ENCODE measurements at places on chromosomes 4 and X. TPM values are rescaled to one million over a fixed set of nuclear protein-coding genes. Genes with fewer than 3 reads are reported as not detected.

The SPANXC gene
- polyA plus RNA-seq, result not detected

The MAGED4B gene
- 2.0 TPM for polyA plus RNA-seq

The RAB9A gene
- 17.3 TPM for polyA plus RNA-seq

The SLC26A1 gene
- 1.3 TPM for polyA plus RNA-seq

The NSUN7 gene
- not detected for polyA plus RNA-seq

The SLC4A4 gene
- 4.2 TPM for polyA plus RNA-seq

The H2BW2 gene
- polyA plus RNA-seq, result not detected

The TAF7L gene
- polyA plus RNA-seq, result not detected

The CXCL1 gene
- polyA plus RNA-seq, result not detected

The PAGE3 gene
- polyA plus RNA-seq, result not detected

The SRPK3 gene
- polyA plus RNA-seq, result not detected

The SHOX gene
- not detected for polyA plus RNA-seq

DNA sequence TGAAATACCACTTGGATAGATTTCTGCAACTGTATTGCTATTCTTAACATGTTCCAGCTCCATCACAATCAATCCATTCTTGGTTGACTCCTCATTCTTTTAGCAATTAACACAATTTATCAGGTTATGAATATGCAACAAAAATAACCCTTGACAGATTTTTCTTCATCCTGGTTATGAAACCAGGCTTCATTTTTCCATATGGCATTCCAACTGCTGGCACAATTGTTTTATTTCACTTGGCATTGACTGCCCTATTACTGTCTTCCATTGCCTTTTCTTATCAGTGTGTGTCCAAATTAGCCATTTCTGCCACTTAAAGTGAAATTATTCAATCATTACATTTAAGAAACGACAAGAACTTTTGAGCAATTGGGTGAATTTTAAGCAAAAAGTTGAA is 388.8 kb upstream of the EPHA5 start:
- no peak for DNase-seq

- no peak for DNase-seq
These were observed 145.2 kb downstream of the PDHA2 start for GRCh38 chr4:95985051-95985450.

GRCh38 chr4:176376032-176376614 is 56.4 kb downstream of the SPCS3 start:
- DNase-seq, result peak; percentile 3

GRCh38 chr4:142615324-142615665 is 230.8 kb downstream of the INPP4B start:
- no peak for DNase-seq

GRCh38 chrX:119698845-119699244 is 5.9 kb upstream of the SEPTIN6 start:
- no peak for DNase-seq

- DNase-seq, result peak; percentile 34
These were observed 404 bp downstream of the PPP2R3B start for GRCh38 chrX:386239-386767.

DNA sequence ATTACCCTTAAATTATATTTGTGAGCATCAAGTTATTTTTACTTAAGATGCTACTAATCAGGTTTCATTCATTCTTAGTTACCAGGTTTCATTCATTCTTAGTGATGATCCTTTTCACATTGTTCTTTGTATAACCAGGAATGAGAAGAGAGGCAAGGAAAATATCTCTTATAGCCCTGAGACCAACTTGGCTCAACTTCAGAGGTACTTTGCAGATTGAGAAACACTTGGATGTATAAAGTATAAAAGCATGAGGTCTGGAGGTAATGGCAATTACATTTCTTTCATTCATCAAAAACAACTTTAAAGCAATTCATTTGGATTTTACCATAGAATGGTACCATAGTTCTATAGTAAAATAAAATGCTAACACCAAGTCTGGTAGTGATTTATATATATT is 231.0 kb downstream of the PRDM5 start:
- no peak for DNase-seq

GRCh38 chr4:185480016-185480732 is 8.6 kb upstream of the CCDC110 start:
- no peak for DNase-seq

DNA sequence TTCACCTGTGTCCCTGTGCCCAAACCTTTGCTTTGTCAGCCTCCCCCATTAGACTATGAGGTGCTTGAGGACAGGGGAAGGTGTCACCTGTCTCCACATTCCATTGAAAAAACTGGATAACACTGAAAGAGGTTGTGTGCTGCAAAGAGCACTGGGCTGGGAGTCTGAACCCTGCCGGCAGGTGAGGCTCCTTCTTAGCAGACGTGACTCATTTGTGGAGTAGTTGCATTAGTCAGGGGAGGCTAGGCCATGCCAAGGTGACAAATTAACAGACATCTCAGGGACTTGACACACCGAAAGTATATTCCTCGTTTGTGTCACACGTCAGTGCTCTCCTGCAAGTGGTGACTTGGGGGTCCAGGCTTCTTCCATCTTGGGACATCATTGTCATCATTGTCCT is 95.9 kb upstream of the STX18 start:
- DNase-seq, result no peak

DNA sequence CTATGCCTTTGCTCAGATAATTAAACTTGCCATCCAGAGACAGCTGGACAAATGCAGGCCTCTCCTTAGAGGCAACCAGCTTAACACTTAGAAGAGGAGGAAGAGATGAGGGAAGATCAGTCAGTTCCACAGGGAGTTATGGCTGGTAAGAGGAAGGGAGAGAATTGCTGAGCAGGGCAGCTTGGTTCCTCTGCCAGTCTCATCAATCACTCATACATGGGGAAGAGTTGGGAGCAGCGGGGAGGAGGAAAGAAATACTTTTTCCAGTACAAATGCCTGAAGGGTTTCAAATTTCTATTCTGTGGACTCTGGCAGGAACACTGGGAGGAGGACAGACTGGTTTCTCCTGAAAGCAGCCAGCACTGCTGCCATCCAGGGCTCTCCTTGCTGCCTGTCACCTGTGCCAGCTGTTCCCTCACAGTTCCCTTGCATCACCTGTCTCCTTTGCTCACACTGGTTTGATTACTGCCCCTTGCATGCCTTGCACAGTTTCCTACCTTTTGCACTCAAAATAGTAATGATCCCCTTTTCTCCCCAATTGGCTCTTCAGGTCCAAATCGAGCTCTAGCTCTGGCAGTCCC is 59.5 kb downstream of the PGRMC2 start:
- no peak for DNase-seq

- no peak for DNase-seq
These were observed 2.6 kb upstream of the DOCK11 start for GRCh38 chrX:118493016-118493415.

DNA sequence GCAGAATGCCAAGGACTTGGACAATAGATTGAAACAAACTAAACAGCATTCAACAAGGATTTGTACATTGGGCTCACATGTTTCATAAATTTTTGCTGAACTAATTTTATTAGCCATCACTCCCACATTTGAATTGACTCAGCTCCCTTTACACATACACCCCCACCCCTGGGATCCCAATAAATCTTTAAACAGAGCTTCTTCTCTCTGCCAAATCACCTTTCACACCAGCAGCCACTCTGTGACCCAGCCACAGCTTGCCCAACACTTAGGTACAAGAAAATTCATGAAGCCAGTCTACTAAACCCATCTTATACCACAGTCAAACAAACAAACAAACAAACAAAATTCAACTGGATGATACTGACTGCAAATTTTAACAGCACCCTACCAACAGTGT is 21.6 kb downstream of the PHKA2 start:
- DNase-seq, result no peak

DNA sequence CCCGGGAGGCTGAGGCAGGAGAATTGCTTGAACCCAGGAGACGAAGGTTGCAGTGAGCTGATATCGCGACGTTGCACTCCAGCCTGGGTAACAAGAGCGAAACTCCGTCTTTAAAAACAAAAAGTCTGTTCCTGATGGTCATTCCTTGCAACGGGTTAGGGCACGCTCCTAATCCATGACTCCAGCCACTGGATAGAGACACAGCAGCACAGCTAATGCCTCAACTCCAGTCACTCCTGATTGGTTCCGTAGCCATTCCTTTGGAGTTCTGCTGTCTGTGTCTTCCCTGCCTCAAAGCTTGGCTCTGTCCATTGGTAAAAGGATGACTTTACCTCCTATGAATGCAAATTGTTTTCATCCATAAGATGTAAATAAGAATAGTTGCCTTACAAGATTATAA is 44.3 kb upstream of the FAM9A start:
- no peak for DNase-seq

DNA sequence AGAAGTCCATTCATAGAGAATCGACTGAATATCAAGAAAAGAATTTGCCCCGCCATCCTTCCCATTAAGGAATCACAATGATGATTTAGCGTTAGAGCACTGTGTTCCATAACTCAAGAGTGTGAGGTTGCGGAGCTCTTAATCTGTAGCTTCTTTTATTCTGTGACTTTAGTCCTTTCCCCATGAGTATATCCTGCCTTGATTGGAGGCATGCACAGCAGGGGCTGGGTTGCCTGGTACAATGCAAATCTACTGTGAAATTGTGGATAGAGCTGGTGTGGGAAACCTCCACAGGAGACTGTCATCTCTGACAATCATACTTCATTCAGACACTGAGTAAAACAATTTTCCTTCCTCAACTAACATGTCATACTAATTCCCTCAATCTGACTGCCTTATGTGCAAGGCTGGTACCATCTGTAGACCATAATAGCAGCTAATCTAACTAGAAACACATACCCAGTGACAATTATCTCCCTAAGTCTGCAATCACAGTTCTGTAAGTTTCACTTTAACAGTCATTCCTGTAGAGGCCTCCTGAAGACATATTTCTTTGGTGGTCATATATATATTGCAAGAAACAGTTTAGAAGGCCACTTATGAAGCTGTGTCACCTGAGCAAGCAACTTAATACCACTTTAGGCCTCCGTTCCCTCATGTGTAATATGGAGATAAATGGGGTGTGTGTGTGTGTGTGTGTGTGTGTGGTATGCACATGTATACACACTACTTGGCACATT is 355.2 kb upstream of the FAM241A start:
- no peak for DNase-seq

DNA sequence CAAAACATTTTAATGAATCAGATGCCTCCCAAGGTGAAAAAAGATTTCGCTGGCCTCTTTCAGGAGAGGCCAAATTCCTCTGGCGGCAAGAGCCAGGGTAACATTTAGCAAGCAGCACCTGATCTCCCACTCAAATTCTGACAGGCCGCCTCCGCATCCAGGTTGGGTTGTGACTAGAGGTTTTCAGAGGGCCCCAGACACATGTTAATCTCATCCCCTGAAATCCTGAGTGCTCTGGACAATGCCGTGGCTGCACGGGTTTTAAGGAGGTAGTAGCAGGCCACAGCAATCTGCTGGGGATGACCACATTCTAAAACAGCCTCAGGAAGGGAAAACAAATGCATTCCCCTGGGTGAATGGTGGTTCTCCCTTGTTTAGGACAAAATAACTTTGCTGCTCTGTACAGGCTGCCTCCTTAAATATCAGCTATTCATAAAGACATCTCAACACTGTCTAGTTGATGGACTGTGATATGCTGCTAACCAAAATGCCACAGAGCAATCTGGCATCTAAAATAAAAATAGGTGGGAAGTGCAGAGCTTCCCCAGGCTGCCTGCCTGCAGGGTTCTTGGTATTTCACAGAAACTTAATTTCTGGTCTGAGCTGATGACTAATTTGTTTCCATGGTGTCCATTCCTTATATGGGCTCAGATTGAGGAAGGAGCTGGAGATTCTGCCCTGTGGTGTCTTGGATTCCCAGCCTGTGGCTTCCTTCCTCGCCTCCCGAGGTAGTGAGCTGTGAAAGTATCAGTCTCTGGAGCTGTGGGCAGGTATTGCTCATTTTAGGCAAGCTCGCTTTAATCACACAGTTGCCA is 202.0 kb downstream of the DCLK2 start:
- DNase-seq, result no peak

- DNase-seq, result no peak
These were observed 7.3 kb upstream of the DTHD1 start for GRCh38 chr4:36274158-36274557.

GRCh38 chrX:72498782-72499181 is 73.9 kb downstream of the HDAC8 start:
- no peak for DNase-seq

- DNase-seq, result no peak
These were observed 26.1 kb downstream of the ZFP42 start for GRCh38 chr4:188021548-188022249.

DNA sequence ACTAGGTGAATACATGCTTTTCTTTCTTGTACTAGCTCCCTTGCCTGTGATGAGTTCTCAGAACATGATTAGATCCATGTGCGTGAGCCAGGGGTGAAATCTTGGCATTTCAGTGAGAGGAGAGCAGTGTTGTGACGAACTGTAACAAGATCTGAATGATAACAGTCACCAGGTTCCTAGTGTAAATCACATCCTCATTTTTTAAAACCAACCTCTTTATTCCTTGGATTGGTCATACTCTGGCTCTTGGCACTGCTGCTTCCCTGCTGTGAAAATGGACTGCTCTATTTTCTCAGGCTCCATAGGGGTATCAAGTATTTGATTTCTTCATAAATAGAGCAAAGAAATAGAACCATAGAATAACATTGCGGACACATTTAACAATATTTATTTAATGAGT is 206.3 kb downstream of the SLC4A4 start:
- DNase-seq, result no peak

GRCh38 chr4:77007358-77008230 is 58.0 kb downstream of the SEPTIN11 start:
- DNase-seq, result peak; percentile 23

- no peak for DNase-seq
These were observed 7.4 kb downstream of the EVC start for GRCh38 chr4:5718411-5718810.

- no peak for DNase-seq
These were observed 20.3 kb downstream of the HS3ST1 start for GRCh38 chr4:11408233-11408967.

- DNase-seq, result no peak
These were observed 792 bp downstream of the PPID start for GRCh38 chr4:158722291-158722916.

DNA sequence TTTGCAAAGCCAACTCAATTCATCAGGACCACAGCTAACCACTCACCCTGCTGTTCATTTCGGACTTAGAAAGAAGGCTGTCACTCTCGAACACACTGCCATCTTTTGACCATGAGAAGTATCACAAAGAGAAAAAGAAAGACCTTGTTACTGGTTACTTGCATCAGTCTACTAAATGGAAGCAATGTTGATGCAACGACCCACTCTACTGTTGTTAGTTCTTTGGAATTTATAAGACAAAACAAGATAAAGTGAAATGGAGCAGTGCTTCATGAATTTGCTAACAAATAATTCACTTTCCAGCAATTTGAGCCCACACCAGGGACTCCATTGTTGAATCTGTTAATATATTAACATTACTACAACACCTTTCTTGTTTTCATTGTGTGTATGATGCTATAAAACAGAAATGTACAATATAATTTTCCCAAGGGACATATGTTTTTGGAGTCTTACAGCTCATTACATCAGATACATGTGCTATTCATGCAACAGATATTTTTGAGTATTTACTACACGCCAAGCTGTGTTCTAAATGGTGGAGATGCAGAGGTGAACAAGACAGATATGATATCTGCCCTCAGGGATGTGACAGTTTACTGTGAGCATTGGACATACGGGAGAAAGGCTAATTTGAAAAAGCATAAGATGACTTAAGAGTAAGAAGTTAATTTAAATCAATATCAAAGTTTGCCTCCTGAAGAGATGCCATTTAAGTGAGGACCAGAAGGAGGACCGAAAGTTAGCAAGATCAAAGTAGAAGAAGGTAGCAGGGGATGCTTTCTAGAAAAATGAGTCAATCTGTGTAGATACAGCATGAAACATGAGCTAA is 87.2 kb downstream of the AREG start:
- DNase-seq, result no peak

GRCh38 chr4:153705743-153706468 is 21.8 kb downstream of the TLR2 start:
- no peak for DNase-seq

GRCh38 chr4:188400451-188400850 is 261.2 kb downstream of the TRIML1 start:
- no peak for DNase-seq
